ENCODE measurements at places on chromosomes 16 and 17.

DNA sequence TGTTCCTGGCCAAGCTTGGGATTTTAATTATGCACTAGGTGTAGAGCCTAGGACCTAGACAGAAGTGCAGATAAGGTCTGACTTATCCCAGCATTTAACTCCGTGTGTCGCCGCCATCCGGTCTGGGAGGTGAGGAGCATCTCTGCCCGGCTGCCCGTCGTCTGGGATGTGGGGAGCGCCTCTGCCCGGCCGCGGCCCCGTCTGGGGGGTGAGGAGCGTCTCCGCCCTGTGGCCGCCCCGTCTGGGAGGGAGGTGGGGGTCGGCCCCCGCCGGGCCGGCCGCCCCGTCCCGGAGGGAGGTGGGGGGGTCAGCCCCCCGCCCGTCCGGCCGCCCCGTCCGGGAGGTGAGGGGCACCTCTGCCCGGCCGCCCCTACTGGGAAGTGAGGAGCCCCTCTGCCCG lies 7.1 kb upstream of the B4GALNT2 start:
- DNase-seq = no peak

DNA sequence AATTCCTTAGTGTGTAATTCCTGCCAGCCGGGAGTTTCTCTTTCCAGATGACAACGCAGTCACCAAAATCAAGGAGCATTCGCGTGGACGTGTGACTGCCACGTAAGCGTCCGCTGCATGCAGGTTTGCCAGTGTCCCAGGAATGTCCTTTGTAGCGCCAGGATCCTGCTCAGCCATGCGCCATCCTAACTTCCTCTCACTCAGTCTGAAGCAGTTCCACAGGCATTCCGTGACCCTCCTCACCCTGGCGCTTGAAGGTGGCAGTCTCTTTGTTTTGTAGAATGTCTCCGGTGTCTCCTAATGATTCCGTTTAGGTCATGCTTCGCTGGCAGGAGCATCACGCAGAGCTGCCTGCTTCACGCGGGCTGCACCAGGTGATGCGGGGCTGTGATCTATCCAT lies 88.6 kb downstream of the RPTOR start:
- DNase-seq = no peak

GRCh38 chr17:59067756-59068155 lies 38.9 kb downstream of the TRIM37 start:
- DNase-seq = no peak

- peak; percentile 35 for DNase-seq
Observed at GRCh38 chr17:73910206-73910605, 266.0 kb upstream of the SDK2 start.

DNA sequence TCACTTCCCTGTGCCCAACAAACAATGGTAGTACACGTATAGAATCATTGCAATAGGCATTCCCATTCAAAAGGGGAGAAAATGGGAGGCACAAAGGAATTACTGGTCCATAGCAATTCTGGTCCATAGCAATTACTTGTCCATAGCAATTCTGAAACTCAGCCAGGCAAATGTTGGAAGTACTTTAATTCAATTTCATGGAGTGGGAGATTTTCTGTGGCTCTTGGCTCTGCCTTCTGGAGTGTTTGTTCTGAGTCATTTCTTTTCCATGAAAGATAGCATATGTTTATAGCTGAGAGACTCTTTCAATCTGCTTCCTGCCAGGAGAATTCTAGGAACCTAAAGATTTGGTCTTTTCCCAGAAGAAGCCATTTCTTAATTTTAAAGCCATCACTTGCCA lies 182.8 kb upstream of the ELAC2 start:
- DNase-seq = no peak

DNA sequence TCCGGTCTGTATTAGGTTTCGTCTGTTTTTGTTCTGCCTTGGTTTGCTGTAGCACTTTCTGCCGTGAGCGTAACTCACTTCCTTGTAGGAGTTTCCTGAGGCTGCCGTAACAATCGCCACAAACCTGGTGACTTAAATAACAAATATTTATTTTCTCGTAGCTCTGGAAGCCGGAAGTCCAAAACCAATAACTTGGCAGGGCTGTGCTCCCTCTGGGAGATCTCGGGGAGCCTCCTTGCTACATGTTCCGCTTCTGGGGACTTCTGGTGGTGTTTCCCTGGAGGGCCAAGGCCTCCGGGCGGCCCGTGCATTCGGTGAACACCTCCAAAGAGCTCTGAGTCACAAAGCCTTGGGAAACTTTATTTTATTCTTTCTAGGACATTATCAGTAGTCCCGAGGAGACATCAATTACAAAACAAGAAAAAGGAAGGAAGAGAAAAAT lies 6.8 kb upstream of the WDR45B start:
- DNase-seq = no peak

DNA sequence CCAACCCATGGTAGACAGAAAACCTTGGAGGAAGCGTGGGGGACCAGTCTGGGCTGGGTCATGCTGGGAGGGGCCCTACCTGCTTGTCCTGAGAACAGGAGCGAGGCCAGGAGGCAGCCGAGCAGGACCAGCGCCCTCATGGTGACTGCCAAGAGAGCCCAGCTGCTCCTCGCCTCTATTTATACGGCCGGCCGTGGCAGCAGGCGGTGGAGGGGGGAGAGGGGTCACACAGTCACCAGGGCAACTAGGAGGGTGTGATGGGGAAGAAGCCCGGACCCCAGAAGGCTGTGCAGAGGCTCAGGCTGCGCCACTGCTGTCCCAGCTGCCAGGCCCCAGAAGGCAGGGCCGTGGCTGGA lies at the start of gene SRL:
TSS of gene SRL (minus strand) at position 153 of the 356 bp plus-strand sequence. CDS start at position 140, 13 bp downstream.
- no peak for DNase-seq

DNA sequence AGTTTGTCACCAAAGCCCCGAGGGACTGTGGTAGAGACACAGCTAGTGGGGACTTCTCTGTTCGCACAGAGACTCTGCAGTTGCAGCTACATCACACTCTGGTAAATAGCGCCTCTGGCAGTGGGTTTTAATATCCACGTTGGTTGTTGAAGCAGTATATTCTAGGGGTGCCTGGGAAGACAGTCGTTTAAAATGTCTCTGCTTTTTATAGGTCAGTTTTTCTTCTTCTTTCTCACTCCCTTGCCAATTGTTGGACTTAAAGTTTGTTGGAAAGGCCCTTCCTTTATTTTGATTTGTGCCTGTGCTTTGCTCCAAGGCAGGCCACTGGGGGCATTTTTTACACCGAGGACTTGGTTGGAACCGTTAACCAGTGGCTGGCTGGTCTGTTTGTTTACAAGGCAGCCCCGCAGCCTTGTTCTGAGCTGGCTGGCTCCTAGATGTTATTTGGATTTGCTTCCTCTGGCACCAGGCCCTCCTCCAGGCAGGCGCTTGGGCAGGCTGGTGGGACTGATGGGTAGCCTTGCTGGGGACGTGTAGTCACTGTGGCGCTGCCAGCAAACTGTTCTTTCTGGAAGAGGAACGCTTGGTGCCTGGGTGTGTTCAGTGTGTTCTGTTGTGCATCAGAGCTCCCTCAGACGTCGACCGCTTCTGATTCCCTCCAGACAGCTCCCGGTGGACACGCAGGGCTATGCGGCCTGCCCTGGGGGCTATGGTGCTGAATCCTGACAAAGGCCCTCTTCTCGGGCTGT lies 218.2 kb upstream of the CHMP6 start:
- DNase-seq = peak; percentile 84

DNA sequence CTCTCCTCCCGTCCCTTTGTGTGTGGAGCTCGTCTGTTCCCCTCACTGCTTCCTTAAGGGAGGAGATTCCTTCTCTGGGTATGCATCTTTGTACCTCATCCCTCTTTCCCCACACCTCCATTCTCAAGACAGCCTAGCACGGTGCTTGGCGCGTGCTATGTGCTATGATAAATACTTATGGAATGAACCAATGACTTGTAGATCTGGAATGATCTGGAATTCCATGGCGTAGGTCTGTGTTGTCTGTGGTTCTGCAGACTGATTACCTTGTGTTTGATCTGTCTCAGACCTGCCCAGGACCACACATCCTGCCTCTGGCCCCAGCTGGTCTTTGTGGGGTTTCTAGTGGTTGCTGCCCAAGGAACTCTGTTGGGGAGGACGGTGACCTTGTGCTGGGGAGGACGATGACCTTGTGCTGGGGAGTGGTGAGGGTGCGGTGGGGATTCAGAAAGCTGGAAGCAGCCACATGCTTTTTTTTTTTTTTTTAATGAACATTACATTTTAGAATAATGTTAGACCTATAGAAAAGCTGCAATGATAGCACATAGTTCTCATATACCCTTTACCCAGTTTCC lies 33.5 kb upstream of the ETV4 start:
- DNase-seq = no peak

DNA sequence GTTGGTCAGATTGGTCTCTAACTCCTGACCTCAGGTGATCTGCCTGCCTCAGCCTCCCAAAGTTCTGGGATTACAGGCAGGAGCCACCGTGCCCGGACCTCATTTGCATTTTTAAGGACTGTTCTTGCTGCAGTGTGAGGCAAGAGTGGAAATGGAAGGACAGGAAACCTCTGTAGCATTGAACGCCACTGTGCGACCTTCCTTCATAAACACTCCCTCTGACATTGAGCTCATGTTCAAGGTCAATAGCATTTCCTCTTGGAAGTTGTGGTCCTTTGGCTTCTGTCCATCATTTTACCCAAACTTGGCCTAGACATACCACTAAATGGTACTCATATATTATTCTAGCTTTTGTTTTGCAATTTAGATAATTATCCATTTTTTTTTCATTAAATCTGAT lies 32.8 kb upstream of the ABCA8 start:
- DNase-seq = no peak

DNA sequence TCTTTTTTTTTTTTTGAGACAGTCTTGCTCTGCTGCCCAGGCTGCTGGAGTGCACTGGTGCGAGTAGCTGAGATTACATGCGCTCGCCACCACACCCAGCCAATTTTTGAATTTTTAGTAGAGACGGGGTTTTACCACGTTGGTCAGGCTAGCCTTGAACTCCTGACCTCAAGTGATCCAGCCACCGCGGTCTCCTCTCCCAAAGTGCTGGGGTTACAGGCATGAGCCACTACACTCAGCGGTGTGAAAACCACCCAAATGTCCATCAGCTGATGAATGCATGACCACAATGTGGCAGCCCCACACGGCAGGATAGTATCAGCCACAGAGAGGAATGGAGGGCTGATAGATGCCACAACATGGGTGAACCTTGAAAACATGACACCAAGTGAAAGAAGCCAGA lies 2.1 kb downstream of the P2RX5 start:
- DNase-seq = no peak

DNA sequence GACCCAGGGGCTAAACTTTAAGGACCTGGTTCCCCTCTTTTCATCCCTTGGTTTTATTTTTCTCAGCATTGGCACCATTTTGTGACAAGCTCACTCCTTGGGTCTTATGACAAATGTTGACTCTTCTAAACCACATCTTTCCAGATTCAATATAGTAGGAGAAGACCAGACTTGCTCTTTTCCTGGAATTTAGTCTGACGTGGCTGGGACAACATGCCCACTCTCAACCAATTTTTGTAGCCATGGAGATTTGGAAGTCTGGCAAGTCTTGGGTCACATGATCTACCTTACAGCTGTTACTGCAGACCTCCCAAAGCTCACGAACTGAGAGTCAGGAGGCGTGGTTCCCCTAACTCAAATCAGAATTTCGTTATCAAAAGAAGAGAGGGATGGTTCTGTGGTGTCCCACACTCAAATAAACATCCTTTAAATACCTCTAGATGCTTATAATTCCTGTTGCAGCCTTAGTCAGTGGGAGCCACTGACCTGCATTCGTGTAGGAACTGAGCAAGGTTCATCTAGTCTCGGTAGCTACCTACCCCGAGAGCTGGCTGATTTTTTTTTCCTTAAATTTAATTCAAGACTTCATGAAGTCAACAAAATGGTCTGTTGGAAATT lies 683.5 kb downstream of the MAF start:
- no peak for DNase-seq

DNA sequence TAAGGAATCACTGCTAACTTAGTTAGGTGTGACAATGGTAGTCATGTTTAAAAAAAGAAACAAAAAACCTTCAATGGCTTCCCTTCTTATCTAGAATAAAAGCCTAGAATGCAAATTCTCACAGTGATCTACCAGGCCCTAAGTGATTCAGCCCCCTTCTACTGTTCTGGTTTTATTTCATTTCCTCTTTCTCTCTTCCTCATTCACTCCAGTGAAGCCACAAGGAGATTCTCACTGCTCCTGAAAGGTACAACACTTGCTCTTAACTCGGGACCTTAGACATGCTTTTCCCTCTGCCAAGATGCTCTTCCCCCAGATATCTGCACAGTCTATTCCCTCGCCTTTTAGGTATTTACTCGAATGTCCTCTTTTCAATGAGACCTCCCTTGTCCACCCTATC lies 3.7 kb downstream of the PIGS start:
- no peak for DNase-seq

GRCh38 chr17:53570731-53571130 lies 252.0 kb upstream of the KIF2B start:
- DNase-seq = no peak

DNA sequence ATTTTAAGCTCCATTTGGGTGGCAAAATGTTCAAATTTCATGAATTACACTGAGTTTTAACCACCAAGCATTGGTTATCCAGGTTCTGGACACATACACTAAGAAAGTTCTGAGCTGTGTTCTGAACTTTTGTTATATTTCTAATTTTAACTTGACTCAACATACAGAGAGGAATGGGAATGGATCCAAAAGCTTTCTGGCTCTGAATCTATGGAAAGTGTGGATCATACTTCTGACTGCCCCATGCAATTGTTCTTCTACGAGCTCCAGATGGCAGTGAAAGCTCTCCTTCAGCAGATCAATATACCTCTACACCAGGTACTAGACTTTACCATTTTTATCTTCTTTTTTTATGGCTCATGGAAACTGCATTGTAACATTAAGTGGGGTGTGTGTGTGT lies 113.0 kb upstream of the NOG start:
- DNase-seq = no peak

- peak; percentile 19 for DNase-seq
Observed at GRCh38 chr16:31451681-31452351, 7.5 kb upstream of the ARMC5 start.

DNA sequence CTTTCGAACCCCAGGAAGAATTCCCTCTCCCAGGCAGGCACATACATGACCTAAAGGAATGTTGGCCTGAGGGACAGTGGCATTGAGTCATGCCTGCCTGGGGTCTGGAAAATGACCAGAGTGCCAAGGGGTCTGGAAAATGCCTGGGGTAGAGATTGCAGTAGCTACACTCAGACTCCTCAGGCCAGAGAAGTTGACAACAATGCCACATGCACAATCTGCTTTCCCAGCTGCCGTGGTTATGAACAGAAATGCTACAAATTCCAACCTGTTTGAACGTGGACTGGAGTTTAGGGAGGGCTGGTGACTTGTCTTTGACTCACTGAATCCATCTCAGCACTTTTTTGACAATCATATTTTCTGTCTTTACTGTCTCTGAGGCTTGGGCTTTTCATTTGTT lies 250.0 kb downstream of the ABCC12 start:
- DNase-seq = no peak

GRCh38 chr17:12789481-12790248 lies at the start of gene ARHGAP44:
Gene ARHGAP44 (plus strand): TSS chr17:12789498. CDS start chr17:12789839, 341 bp downstream.
- peak; percentile 38 for DNase-seq

DNA sequence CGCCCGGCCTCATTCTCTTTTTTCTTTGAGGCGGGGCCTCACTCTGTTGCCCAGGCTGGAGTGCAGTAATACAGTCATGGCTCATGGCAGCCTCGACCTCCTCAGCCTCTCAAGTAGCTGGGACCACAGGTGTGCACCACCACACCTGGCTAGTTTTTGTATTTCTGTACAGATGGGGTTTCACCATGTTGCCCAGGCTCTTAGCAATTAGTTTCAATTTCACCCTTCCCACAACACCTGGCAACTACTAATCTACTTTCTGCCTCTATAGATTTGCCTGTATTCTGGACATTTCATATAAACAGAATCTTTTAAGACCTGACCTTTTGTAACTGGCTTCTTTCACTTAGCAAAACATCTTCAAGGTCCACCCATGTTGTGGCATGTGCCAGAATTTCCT lies 8.0 kb upstream of the NT5M start:
- no peak for DNase-seq
